ENCODE measurements at places on chromosomes 3 and 15.

- no peak for DNase-seq
Observed at GRCh38 chr3:12611117-12611516, 52.8 kb downstream of the RAF1 start.

DNA sequence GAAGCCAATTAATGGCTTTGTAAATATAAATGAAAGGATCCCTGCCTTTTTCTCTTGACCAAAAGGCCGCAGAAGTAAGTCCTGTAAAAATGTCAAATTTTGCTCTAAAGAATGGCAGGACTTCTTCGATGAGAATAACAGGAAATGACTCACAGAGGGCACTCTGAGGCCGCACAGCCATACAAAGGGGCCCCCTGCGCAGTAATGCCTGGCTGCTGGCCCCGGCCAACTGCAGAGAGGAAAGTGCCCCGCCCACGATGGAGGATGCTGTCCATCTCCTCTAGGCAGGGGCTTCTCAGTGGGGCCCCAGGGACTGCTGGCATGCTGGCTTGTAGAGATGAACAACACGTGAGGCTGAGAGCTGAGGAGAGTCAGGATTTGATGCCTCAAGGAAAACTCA, 18.1 kb upstream of the SCN10A start:
- DNase-seq, result peak; percentile 35

DNA sequence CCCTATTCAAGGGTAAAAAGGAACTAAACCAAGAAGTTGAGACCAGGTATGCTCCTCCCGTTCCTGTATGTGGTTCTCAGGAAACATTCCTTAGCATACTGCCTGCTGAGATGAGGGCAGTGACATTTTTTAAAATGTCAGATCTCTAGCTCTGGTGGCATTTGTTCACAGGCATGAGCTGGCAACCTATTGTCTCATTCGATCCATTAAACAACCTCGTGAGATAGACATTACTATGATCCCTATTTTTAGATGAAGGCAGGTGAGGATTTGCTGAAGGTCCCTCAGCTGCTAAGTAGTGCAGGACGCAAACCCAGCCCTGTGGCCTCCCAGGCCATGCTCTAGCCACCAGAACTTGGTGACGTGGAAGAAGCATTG, 74.9 kb downstream of the SIDT1 start:
- DNase-seq, result no peak

GRCh38 chr3:189309400-189309975, 137.7 kb downstream of the TPRG1 start:
- DNase-seq, result no peak

DNA sequence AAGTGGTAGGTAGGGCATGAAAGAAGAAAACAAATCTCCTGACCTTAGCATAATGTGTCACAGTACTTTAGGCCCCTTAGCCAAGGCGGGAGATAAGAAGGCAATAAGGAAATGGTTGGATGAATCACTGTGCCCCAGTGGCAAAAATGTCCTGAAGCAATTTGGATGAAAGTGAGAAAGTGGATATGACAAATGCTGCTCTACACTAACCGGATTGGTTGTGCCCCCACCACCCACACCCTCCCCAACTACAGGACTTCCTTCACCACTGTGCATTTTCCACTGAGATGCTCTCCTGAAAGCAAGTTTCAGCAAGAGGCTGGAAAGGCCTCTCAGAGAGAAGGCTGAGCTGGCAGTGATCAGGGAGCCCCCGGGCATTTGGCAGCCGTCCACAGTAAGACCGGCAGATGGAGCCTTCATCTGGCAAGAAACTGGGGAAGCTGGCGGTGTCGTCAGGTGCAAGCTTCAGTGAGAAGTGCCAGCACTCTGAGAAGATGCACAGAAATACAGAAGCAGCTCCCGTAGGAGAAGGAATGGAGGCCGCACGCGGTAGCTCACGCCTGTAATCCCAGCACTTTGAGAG, 63.8 kb downstream of the ATP1B3 start:
- peak; percentile 25 for DNase-seq

DNA sequence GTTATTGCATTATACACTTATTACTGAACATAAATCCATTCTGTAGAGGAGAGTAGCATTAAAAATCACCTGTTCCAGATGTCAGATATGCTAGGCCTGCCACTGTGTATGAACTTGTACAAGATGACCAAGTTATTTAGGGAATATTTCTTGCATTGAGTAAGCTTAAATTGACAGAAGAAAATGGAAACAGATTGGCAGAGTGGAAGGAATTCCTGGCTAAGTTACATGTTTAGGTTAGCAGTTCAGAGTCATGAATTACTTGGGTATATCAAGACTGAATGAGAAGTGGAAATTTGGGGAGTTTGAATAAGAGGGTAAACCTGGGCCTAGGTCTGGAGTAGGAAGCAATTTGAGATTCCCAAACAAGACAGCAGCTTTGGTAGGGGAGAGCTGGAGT, 44.6 kb downstream of the ARHGAP31 start:
- no peak for DNase-seq

- no peak for DNase-seq
Observed at GRCh38 chr3:136898549-136898948, 36.5 kb downstream of the NCK1 start.

GRCh38 chr3:187737368-187738070, 7.7 kb downstream of the BCL6 start:
- DNase-seq, result peak; percentile 61

GRCh38 chr3:29606416-29606815, 325.5 kb downstream of the RBMS3 start:
- DNase-seq, result no peak

GRCh38 chr3:80238152-80238551, 470.4 kb upstream of the ROBO1 start:
- DNase-seq, result no peak

- no peak for DNase-seq
Observed at GRCh38 chr15:60660290-60661051, 181.5 kb upstream of the ICE2 start.
